ENCODE measurements at places on chromosomes 5 and 9.

DNA sequence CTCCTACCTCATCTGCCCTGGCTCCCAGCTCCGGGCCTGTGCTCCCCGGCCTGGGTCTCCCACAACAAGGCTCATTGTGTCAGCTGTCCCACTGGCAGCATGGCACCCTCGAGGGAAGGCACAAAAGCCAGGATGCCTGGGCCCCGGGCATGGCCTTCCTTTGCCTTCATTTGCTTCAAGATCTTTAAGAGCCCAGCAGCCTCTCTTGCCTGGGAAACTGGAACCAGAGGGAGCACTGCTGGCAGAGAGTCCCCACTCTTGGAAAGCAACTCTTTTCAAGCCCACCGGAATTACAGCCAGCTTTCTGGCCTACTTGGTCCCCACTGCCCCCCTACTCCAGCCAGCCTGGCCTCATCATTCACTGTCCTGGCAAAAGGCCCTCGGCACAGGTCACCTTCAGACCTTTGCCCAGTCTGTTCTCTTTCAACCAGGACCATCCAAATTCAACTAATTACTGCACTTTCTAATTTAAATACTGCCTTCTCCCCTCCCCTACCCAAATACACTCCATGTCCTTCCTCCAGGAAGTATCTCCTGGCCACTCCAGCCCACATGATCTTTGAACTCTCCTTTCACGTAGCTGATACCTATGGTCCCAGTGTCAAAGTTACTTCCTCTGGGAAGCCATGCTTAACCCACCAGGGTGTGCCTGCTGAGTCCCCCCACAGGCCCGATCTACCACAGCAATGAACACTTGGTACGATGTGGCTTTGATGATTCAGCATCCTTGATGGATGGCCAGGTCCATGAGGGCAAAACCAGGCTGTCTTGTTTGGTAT lies 8.9 kb downstream of the ZER1 start:
- DNase-seq, result peak; percentile 8

GRCh38 chr9:126357074-126357473 lies 30.4 kb downstream of the MVB12B start:
- DNase-seq, result no peak

- DNase-seq, result no peak
Observed at GRCh38 chr5:58281189-58281588, 178.7 kb downstream of the PLK2 start.

DNA sequence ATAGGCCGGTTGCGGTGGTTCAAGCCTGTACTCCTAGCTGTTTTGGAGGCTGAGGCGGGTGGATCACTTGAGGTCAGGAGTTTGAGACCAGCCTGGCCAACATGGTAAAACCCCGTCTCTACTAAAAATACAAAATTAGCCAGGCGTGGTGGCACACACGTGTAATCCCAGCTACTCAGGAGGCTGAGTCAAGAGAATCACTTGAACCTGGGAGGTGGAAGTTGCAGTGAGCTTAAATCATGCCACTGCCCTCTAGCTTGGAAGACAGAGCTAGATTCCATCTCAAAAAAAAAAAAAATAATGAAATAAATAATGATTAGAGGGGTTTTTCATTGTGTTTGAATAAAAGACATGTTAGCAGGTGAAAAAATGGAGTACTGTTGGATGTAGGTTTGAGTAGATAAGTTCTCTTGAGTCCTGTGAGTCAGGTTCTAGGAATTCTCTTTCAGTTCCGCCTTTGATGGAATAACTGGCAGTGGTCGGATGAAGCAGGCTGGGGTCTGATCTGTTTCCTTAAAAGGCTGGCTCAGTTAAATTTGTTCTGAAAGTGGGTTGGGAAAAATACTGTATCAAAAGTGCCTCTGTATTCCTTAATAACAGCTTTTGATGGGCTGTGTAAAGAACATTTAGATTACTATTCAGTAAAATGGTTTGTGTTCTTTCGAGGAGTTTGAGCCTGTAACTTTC lies 73.2 kb downstream of the AOPEP start:
- peak; percentile 50 for DNase-seq

- DNase-seq, result peak; percentile 1
Observed at GRCh38 chr5:83220331-83220730, 143.0 kb downstream of the XRCC4 start.

- no peak for DNase-seq
Observed at GRCh38 chr5:16727755-16728325, 111.0 kb upstream of the RETREG1 start.

DNA sequence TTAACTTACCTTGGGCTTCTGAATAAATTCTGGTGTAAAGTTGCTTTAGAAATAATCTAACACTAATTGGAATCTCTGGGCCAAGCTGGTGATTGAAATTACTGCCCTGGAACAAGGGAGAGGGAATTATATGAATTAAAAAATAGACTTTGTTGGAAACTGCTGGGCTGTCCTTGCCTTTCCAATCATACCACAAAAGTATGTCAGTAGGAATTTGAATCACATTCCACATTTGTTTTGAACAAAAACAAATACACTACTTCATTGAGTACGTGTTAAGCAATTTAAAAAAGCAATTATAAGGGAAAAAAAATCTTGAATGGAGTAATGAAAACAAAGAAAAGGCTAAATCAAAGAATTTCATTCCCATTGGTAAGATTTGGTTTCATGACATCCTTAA lies 102.5 kb upstream of the SREK1 start:
- no peak for DNase-seq

DNA sequence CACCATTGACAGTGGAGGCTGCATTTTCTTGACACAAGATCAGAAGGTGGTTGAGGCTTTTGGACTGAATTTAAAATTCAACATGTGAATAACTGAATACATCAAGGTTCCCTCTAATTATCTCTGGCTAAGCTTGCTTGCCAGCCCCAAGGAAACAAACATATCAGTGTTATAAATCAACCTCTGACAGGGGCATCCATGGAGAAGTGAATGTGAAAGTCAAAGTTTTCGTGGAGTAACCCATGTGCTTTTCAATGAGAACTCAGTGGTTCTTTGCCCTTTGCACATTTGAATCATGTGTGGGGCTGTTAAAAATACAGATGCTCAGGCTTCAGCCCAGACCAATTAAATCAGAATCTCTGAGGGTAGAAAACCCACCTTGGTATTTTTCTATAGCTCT lies 128.9 kb downstream of the LRRC70 start:
- no peak for DNase-seq

DNA sequence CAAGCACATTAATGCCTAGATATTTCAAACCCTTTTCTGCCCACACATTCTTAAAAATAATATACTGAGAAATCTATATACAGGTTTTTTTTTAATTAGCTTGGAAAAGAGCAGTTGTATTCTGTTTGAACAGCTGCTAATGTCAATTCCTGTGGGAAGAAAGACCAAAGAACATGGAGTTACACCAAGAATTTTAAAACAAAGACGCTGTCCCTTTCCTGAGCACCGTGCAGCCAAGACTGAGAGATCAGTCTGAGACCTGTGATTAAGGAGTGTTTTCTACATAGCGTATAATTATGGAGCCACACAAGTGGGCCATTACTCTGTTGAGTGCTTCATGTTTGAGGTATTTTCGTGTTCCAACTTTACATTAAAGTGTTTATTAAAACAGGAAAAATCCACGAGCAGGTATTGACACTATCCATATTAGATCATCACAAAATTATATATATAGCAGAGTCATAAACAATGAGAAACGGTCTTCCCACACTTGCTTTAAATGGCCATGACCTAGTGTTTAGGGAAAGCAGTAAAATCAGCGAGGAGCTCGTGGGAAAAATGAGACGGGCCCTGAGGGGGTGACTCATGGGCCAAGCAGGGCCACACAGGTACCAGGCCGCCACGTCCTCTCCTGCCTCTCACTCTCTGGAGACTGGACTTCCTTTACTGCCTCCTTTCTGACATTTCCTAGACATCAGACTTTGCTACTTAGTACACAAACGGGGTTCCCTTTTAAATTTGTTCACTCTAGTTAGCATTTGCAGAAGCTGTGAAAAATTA lies 153.1 kb upstream of the OTULINL start:
- peak; percentile 70 for DNase-seq

DNA sequence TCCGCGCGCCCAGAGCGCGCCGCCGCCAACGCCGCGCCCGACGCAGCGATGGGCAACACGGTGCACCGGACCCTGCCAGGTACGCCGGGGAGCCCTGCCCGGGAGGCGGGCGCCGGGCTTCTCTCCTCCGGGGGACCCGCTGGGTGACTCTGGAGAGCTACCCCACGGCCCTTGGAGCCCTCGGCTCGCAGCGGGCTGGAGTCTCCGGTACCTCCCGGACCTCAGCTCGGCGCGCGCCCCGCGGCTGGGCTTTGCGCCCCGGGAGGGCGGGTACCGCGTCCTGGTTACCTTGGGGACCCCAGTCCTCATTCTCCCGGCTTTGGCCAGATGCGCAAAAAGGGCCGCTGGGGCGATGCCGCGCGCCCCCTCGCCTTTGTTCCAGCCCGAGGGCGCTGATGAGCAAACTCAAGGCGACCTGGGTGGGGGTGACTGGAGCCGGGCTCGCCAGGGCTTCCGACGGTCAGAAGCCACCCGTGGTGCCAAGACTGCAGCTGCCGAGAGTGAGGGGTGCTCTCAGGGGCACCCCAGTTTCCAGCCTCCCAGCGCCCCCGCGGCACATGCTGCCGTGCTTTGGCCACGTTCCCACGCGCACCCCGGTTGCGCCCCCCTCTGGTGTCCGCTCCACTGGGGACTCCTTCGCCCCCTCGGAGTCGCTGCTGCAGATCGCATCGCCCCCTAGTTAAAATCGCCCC lies 442 bp downstream of the NEURL1B start:
- no peak for DNase-seq

DNA sequence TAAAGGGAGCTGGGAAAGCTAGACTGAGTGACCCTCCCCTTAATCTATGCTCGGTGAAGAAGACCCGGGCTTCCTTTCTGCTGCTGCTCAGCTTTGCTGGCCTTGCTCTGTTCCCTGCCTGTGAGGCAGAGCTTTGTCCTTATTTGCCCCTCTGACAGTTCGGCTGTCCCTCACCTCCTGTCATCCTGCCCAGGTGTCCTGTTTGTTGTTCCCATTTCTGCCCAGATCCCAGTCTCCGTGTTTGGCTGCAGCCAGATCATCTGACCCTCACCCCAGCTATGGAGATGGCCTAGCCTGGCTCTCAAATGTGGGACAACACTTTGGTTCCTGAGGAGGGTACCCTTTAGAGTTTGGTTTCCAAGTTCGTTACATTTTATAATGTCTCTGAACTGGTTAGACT lies 20.2 kb downstream of the OTULIN start:
- DNase-seq, result no peak

GRCh38 chr9:89309608-89310474 lies 1.2 kb upstream of the CKS2 start:
- DNase-seq, result no peak

DNA sequence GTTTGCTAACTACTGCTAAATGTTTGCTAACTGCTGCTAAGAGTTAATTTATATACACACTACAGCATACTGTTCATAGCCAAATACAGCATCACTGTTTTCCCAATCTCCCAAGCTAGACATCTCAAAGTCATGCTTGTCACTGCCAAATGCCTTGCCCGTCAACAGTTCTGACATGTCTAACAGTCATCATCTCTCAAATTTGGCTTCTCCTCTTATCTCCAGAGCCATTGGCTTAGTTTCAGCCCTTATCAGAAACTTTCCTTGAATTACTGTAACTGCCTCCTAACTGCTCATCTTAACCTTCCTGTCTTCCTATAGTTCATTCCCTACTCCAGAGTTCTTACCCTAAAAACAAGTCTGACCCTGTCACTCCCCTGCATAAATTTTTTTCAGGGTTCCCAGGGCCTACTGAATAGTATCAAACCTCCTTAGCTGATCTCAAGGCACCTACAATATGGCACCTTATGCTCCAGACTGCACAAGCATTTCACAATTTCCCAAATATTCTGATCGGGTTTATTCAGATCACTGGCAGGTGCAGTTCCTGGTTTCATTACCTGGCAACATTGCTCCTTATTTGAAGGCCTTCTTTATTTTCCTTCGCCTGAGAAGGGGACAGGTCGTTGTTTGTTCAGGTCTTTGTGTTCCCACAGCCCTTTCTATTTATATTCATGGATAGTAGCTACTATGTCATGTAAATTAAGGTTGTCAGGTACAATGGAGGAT lies 55.9 kb upstream of the ANKRD55 start:
- no peak for DNase-seq

GRCh38 chr5:56876327-56876726 lies 33.1 kb upstream of the SETD9 start:
- peak; percentile 63 for DNase-seq

DNA sequence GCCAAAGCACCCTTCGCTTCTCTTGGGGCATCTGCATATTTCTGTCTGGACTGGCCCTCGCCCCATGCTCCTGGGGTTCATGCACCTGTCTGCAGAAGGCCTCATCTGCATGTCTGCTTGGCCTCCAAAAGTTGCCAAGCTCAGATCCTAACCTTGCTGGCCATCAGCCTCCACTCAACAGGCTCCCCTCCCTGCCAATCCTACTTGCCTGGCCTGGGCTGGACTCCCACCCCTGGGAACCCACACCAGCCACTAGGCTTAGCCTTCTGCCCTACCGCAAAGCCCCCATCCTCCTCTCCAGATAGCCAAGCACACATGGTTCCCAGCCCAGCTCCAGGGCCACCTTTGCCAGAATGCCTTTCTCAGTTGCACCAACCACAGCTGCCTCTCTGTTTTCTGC lies 159.8 kb downstream of the PAX5 start:
- no peak for DNase-seq

- no peak for DNase-seq
Observed at GRCh38 chr5:1930880-1931603, 48.3 kb upstream of the IRX4 start.

- no peak for DNase-seq
Observed at GRCh38 chr5:156240414-156240813, 86.5 kb upstream of the SGCD start.

DNA sequence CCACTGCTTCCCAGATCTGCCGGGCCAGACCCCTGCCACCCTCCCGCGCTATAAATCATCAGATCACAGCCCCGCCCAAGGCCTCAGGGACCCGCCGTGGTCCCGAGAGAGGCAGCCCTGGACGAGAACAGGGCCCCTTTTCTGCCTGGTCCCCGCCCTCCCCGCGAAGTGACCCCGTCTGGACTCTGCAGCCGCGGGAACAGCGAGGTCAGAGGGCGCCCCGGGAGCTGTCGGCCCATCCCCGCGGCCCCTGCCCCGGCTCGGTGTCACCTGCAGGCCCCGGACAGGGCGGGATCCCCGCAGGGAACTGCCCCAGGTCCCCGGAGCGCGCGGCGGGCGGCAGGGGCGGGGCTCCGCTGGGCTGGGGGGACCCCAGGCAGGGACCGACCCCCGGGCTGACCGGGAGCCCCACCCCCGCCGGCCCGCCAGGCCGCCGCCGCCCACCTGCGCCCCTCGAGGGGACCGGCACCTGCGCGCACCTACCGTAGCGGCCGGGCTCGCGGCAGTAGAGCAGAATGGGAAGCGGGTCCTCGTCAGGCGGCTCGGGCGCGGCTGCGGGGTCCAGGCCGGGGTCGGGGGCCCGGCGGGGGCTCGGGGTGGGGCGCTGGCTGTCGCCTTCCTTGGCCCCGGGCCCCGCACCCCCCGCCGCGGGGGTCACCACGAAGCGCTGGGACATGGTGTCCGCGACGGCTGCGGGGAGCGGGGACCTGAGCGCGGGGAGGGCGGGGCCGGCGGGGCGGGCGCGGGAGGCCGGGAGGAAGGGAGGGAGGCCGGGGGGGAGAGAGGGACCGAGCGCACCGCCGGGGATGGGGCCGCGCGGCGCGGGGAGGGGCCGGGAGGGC lies 43.5 kb upstream of the SLC12A7 start:
- DNase-seq, result no peak

- no peak for DNase-seq
Observed at GRCh38 chr9:137969685-137970084, 92.1 kb downstream of the CACNA1B start.

- peak; percentile 95 for DNase-seq
Observed at GRCh38 chr5:67301285-67301903, 104.8 kb upstream of the CD180 start.

GRCh38 chr5:133456933-133457402 lies 155.4 kb downstream of the FSTL4 start:
- DNase-seq, result peak; percentile 50

GRCh38 chr9:303502-303901 lies 88.8 kb downstream of the DOCK8 start:
- no peak for DNase-seq

Data from fibroblast of mammary gland (primary cell).